ENCODE measurements at places on chromosomes 5 and 9.
A peak's percentile ranks its signal among the peaks of the same experiment; 100 is the strongest.

- DNase-seq: peak; percentile 91
These were observed 1.3 kb downstream of the CD74 start for GRCh38 chr5:150411245-150411979.

GRCh38 chr5:160774666-160775315, 77.2 kb downstream of the ATP10B start:
- DNase-seq: no peak

GRCh38 chr5:132526290-132526973, 16.9 kb downstream of the IL5 start:
- DNase-seq: peak; percentile 81

DNA sequence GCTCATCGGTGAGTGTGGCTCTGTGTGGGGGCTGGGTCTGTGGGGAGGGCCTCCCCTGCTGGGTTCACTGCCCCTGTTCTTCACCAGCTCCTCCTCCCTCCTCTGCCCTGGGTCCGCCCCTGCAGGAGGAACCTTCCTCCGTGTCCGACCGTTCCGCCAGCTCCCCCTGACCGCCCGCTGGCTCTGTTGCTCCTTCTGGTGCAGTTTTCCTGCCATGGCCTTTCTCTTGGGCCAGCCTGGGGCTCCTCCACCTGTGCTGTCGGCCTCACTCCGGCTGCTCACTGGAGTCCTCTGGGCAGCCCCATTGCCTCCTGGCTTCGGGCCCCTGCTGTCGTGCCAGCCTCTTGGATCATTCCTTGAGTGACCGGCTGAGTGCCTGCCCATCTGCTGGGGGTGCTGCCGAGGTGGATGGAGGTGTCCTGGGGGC, 12.3 kb downstream of the RNU6ATAC start:
- DNase-seq: no peak

- no peak for DNase-seq
These were observed 49.0 kb upstream of the ICE1 start for GRCh38 chr5:5373351-5373989.

All from hematopoietic multipotent progenitor cell treated with erythropoietin and hydrocortisone succinate and interleukin-3 and kit ligand, for 4 days (in vitro differentiated cells).